ENCODE measurements at places on chromosomes 1 and 21.

- DNase-seq = peak; percentile 67
Measured at GRCh38 chr1:179121159-179121938, 39.5 kb downstream of the TOR3A start.

DNA sequence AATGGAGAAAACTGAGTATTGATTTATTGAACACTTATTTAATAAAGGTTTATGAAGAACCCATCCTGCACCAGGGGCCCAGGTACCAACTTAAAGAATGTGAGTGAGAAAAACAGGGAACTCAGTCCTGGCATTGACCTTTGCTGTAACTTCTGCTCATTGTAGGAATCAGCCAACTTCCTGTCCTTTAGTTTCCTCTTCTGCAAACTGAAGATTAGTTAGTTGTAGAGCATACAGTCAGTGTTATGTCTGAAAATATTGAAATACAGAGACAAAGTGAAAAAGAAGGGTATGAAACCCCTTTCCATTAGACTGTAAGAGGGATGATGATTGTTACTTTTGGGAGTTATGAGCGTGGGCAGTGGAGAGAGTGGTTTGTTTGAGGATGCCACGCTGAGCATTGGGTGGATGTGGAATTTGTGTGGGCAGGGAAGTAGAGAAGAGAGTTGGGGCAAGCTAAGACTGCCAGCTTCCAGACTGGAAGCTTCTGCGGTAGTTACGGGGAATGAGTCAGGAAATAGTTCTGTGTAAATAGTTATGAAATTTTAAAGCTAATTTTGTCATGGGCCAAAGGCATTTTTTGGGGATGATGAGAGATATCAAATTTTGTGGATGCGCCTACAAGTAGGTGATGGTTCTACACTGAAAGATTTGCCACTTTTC, 89.2 kb downstream of the GPR88 start:
- peak; percentile 85 for DNase-seq

- no peak for DNase-seq
Measured at GRCh38 chr1:208089761-208090370, 154.3 kb downstream of the PLXNA2 start.

GRCh38 chr1:57381426-57381825, 42.4 kb downstream of the DAB1 start:
- no peak for DNase-seq

GRCh38 chr1:93753791-93754763, 72.4 kb upstream of the BCAR3 start:
- peak; percentile 98 for DNase-seq

- DNase-seq = no peak
Measured at GRCh38 chr1:206682111-206682510, 2.6 kb upstream of the MAPKAPK2 start.

DNA sequence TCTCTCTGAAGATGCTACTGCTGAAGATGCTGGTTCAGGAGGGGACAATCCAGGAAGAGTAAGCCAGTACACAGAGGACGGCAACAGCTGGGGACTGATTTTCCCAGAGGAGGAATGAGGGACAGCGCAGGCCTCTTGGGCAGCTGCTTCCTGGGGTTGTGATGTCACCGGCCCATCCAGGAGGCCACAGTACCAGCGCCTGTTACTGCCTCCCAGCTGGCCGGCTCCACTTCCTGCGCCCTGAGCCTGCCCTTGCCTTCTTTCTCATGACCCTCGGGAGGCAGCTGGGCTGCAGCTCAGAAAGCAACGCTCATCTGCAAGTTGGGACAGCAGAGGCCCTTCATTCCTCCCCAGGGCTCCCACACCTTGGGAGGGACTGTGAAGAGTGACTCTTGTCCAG, 21.9 kb upstream of the ID3 start:
- DNase-seq = peak; percentile 37

- no peak for DNase-seq
Measured at GRCh38 chr21:42591170-42591869, 62.1 kb upstream of the PDE9A start.

GRCh38 chr1:201430776-201431175, 9.2 kb upstream of the TNNI1 start:
- DNase-seq = no peak

DNA sequence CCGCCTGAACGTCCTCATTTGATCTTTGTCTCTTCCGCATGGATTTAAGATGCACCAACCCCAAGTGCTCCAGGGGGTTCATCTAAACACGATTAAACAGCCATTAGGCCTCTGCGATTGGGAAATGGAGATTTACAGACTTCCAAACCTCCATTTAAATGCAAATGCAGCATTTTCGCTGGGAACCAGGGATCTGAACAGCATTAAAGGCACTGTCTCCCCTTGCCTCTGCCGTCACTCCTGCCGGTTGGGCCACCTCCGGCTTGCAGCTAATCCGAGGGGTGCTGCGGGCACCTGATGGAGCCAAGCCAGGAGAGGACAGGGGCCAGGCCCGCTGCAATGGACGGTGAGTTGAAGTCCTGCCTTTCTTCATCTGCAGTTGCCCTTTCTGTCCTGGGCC, 70.3 kb upstream of the KLHDC7A start:
- no peak for DNase-seq

GRCh38 chr1:116472431-116472961, 98.3 kb downstream of the CD58 start:
- DNase-seq = no peak

DNA sequence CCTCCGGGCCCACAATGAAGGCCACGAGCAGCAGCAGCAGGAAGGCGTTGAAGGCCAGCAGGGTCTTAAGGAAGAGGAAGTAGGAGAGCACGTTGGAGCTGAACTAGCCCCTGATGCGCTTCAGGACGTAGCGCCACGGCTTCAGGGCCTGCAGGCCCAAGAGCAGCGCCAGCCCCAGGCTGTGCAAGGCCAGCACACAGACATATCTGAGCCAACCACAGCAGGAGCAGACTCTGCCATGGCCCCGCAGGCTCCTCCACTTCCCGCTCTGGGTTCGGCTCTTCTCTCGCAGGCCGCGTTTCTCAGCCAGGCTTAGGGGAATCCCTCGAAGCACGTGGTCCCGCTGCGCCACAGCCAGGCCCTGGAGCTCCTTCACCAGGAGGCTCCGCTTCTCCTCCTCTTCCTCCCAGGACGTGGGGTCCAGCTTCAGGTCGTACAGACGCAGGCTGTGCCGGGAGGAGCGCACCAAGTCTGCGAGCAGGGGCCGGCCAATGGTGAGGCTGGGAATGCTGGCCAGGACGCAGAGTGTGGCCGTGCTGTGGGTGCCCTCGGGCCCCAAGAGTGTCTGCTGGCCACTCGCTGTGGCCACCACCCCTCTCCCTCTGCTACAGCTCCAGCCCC, 41.7 kb downstream of the ZNF691 start:
- no peak for DNase-seq

DNA sequence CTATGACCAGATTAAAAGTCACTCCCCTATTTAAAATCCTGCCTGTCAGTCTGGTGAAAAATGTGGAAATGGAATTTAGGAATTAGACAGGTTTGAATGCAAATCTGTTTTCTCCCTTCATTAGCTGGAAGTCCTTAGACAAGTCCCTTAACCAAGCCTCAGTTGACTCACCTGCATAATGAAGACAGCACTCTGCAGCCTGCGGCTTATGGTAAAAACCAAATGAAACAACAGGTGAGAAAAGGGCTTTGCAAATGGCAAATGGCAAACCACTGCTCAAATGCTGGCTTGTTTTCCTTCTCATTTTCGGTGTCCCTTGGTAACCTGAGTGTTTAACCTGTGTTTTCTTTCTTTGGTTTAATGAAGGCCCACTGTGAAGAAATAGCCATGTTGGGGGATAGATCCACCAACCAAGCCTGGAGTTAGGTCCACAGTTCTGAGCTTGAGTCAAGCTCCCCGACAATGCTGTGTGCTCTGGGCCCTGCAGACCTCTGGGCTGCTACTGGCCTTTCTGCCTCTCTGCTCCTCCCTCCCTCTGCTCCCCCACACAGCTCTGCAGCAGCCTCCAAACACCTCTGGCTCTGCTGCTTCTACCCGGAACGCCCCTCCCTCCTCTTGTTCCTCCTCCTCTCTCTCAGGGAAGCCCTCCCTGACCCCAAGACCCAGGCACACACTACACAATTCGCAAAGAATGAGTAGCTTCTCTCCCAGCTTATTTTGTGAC, 641.8 kb downstream of the MATN1 start:
- no peak for DNase-seq

GRCh38 chr21:20551939-20552338, 446.3 kb upstream of the NCAM2 start:
- DNase-seq = no peak

GRCh38 chr1:31718327-31718897, 14.6 kb upstream of the COL16A1 start:
- DNase-seq = no peak

DNA sequence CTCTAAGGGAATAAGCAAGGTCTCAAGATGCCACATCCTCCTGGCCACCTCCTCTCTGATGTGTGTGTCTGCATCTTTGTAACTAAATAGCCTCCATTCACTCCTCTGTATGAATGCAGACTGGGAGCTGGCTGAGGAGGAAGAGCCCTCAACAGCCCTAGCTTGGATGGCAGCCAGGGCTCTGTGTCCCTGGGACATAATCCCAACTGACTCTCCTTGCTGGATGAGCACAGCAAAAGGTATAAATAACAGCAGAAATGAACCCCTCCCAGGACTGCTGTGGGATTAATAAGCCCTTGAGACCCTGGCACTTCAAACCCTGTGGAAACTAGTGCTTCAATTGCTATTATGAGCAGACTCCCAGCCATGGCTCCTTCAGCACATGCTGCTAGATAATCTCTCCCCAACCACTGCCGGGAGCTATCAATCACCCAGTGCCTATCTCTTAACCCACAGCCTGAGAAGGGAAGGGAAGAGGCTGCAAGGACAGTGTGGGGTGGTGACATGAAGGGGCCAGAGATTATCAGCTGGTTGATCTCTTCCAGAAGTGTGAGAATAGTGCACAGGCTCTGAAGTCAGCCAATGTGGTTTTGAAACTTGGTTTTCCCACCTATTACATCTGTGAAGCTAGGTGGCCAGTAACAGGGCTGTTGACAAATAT, 152.2 kb downstream of the TNR start:
- no peak for DNase-seq

DNA sequence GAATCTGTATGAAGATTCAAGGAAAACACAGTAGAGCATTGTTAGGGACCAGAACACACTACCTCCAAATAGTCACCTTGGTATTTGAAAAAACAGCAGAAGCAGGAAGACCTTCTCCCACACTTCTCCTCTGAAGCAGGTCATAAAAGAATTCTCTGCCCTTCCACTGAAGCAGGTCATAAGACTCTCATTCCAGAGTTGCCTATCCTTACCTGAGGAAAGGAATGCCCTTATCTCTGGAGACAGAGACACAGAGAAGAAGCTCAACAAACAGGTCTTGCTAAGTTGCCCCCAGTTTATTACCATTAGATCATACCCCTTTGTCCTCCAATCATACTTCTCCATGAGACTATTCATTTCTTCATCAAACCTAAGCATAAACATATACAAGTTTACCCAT, 225.8 kb upstream of the TNR start:
- no peak for DNase-seq

DNA sequence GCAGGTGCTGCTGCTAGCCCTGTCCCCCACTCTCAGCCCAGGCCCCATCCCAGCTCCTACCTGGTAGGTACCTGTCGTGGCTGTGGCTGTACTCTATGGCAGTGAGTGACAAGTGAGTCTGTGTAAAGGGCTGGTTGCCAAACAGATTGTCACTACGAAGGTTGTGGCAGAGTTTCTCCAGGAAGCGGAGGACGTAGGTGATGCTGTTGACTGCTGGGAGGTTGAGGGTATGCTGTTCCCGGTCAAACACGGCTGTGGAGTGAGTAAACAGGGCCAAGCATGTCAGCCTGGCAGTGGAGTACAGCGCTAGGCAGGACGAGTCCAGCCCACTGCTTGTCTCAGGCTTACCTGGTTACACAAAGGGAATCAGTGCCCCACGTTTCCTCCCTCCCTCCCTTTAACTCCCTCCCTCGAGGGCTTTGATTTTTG, 24.8 kb upstream of the SLFNL1 start:
- DNase-seq = no peak

DNA sequence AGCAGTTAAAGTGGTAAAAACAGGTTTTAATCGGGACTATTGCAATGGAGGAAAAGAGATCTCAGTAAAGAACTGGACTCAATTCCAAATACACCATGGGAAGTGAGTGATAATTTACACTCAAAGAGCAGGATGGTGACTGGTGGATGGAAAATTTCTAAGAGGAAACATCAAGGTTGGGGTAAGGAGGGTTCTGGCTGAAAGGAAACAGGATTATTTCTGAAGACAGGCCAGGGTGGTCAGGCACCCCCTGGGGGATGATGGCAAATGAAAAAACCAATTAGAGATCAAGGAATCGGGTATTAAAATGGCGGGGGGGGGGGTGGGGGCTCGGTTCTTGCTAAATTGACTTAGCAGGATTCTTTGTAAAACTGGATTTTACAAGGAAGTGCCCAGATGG, 12.3 kb upstream of the HSD11B1 start:
- DNase-seq = no peak

GRCh38 chr1:26627954-26628353, 67.9 kb upstream of the ARID1A start:
- no peak for DNase-seq

GRCh38 chr1:28910379-28911115, 3.8 kb upstream of the EPB41 start:
- DNase-seq = no peak

- peak; percentile 99 for DNase-seq
Measured at GRCh38 chr1:235128456-235129328, at the start of gene TOMM20. Gene TOMM20, minus strand, starts transcription at chr1:235128837. Its CDS starts 122 bp downstream, at chr1:235128715.

DNA sequence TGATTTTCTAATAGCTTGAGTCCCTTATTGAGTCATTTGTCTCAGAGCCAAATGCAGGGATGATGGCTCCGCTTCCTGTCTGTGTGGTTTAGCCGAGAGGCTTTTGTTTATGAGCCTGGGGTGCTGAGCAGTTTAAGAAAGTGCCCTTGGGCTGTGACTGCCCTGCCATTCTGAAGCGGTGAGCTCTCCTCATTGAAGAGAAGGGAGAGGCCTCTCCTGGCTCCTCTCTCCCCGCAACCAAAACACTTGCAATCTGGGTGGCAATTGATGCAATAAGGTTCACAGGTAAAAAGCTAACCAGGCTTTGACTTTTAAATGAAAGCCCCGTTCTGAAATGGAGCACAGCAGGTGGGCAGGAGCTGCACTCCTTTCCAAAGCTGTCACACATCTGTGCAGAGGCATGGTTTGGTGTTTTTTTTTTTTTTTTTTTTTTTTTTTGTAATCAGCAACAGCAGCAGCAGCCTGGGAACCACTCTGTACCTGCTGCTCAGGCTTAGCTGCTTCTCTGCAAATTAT, 403.7 kb downstream of the SIPA1L2 start:
- peak; percentile 83 for DNase-seq

DNA sequence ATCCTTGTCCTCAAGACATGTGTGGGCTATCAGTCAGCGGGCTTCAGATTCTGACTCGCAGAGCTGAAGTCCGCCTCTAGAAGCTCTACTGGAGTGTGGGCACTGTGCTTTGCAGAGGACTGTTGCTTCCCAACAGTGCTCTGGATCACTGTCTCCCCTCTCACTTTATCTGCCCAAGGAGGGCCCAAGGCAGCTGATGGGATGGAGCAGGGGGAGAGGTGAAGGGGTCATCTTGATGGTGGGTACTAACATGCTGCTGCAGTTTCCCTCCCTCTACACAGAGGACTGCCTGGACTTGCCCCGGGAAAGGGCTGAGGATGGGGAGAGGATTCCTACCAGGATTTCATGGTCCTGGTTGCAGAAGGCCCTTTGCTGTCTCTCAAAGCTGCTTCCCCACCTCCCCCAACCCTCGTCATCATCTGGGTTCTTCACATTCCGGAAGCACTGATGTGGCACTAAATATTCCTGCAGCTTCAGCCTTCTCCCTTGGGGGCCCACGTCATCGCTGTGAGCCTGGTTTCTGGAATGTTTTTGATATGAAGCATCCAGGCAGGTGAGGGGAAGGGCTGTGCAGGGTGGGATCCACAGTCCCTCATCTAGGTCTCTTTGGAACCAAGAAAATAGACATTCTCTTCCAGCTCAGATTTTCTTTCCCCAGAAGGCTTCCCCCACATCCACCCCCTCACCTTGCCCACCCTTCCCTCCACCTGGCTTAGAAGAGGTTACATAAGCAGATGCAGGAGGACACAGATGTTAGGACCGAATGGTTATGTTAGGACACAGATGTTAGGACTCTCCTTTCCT, 23.2 kb downstream of the NUAK2 start:
- peak; percentile 100 for DNase-seq
